ENCODE measurements at places on chromosomes 16 and 17.

DNA sequence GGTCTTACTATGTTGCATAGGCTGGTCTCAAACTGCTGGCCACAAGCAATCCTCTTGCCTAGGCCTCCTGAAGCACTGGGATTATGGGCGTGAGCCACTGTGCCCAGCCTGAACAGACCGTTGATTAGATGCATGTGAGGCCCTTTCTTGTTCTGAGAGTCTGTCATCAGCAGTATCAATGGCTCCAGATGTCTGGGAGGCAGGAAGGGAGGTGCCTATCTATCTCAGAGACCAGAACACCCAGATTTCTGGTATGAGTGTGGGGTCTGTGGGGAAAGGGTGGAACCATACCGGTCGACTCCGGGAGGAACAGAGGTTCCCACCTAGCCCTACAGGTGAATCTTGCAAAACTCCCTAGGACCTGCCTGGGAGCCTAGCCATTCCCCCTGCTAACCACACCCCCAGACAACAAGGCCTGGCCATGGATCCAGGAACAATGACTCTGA lies 71.7 kb downstream of the PRKCB start:
- DNase-seq: no peak

DNA sequence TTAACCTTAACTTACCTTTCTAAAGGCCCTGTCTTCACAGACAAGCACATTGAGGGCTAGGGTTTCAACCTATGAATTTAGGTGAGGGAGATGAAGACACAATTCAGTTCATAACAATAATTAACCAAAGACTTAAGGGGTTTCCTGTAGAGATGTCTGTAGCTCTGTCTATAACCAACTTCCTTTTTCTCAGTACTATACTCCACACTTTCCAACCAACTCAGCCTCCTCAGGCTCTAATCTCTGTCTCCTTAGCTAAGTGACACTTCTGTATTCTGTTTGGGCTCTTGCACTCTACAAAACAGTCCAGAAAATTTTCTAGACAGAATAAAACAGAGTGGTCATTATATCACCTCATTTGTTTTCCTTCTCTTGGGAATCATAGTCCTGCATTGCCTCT lies 25.8 kb downstream of the CAPNS2 start:
- DNase-seq: no peak

GRCh38 chr17:50892101-50892776 lies 26.1 kb upstream of the TOB1 start:
- DNase-seq: no peak

DNA sequence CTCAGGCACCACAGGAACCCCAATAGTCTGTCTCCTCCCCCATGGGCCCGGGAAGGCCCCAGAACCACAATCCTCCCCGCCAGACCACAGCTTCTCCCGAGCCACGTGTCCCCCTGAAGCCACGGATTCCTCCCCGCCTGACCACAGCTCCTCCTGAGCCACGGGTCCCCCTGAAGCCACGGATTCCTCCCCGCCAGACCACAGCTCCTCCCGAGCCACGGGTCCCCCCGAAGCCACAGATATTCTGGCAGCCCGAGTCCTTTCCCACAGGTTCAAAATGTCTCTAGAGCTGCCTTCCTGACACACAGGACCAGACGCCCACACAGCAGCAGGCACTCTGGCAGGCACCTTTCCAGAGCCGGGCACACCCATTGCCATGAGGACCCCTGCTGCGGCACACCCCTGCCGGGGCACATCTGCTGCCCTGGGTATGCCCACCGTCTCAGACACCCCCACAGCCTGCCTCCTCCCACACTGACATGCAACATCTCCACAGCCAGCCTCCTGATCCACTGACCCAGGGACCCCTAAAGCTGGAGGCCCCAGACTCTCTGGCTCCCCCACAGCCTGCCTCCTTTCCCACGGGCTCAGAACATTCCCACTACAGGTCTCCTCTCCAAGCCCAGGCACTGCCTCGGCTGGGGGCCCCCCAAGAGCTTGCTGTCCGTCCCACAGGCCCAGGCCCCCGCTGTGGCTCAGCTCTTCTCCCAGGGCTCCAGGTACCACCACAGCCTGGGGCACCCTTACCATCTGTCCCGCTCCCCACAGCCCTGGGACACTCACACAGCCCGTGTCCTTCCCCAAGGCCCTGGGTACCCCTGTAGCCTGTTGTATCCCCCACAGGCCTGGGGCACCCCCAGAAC lies 2.2 kb downstream of the KIAA0753 start:
- no peak for DNase-seq

GRCh38 chr16:79721270-79721669 lies 120.7 kb upstream of the MAF start:
- no peak for DNase-seq

DNA sequence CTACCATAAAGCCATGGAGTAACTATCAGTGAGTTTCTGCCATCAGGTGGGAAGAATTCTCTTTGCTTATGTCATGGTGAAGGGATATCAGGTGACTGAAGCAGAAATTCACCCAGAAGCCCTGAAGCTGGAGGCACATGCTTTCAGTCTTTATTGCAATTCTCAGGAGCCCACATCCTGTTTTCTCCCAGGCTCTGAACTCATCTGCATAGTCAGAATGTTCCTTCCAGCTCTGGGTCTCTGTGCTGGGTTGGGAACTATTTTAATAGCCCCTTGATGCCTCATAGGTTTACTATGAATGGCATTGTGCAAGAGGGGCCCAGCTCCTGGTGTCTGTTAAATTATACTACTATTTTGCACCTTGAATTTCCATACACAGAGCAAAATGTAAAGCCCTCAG lies 198.4 kb upstream of the SOX9 start:
- no peak for DNase-seq

GRCh38 chr17:78865682-78866390 lies 25.2 kb upstream of the USP36 start:
- DNase-seq: peak; percentile 74
